Airway epithelial cell (primary cell): ENCODE measurements at places on chromosomes 5 and 9. TPM values are rescaled to one million over a fixed set of nuclear protein-coding genes. Genes with fewer than 3 reads are reported as not detected.

LURAP1L gene
- total RNA-seq = 10.5 and 12.1 TPM in 2 replicates

DBH gene
- total RNA-seq = not detected in 2 replicates

PCDHGB7 gene
- total RNA-seq = 3.2 and 4.1 TPM in 2 replicates

SLC45A2 gene
- not detected in 2 replicates for total RNA-seq

HMCN2 gene
- 0.05 TPM in 1 of 2 replicates, not detected in the other for total RNA-seq

SCAI gene
- 3.8 and 5.3 TPM in 2 replicates for total RNA-seq

NR2F1 gene
- total RNA-seq = 0.78 and 1.2 TPM in 2 replicates

TLX3 gene
- 0.07 TPM in 1 of 2 replicates, not detected in the other for total RNA-seq

PCDHB15 gene
- total RNA-seq = 0.07 and 0.28 TPM in 2 replicates

OSMR gene
- total RNA-seq = 14.5 and 27.4 TPM in 2 replicates

HTR1A gene
- not detected in 2 replicates for total RNA-seq

PRR7 gene
- total RNA-seq = 21.9 and 29.7 TPM in 2 replicates

IL9 gene
- not detected in 2 replicates for total RNA-seq

ELOVL7 gene
- 3.2 and 3.8 TPM in 2 replicates for total RNA-seq

SNCAIP gene
- total RNA-seq = 0.09 and 0.14 TPM in 2 replicates

SLC25A51 gene
- total RNA-seq = 23.4 and 26.2 TPM in 2 replicates

IFNA2 gene
- not detected in 2 replicates for total RNA-seq

COL15A1 gene
- 0.05 and 0.56 TPM in 2 replicates for total RNA-seq

MAMDC4 gene
- total RNA-seq = 0.74 and 1.4 TPM in 2 replicates

STING1 gene
- 45.3 and 48.2 TPM in 2 replicates for total RNA-seq

CTXN3 gene
- total RNA-seq = not detected in 2 replicates

FGF18 gene
- total RNA-seq = not detected in 2 replicates

CFAP77 gene
- total RNA-seq = not detected in 2 replicates

FRRS1L gene
- 0.07 TPM in 1 of 2 replicates, not detected in the other for total RNA-seq

ORM2 gene
- not detected in 2 replicates for total RNA-seq

BTNL3 gene
- total RNA-seq = not detected in 2 replicates

RANBP3L gene
- not detected in 2 replicates for total RNA-seq

SLU7 gene
- 27.0 and 44.3 TPM in 2 replicates for total RNA-seq

FST gene
- total RNA-seq = 127 and 148 TPM in 2 replicates

IFNB1 gene
- not detected in 2 replicates for total RNA-seq

SLC36A3 gene
- total RNA-seq = not detected in 2 replicates

SEMA4D gene
- total RNA-seq = 3.4 and 5.2 TPM in 2 replicates

FAM78A gene
- 0.21 and 0.37 TPM in 2 replicates for total RNA-seq

CARTPT gene
- not detected in 2 replicates for total RNA-seq

CCDC183 gene
- 0.42 TPM in 1 of 2 replicates, not detected in the other for total RNA-seq

BRINP1 gene
- not detected in 2 replicates for total RNA-seq
